ENCODE measurements at places on chromosomes 3 and 15.

DNA sequence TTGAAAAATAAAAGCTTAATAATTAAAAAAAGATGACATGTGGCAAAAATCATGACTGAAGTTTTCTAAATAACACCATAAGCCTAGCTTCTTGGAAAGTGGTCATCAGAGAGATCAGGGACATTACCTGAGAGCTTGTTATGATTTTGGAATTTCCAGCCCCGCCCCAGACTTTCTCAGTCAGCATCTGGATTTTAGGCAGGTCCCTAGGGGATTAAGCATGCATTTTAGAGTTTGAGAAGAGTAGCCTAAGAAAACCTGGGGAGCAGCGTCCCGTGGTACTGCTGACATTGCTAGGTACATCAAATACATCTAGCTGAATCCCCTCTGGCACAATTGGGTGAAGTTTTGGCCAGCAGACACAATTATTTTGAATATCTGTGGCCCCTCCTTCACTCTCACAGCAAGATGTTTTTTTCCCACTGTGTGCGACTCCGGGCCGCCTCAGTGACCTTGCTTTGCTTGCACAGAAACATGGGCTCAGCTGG, 58.7 kb upstream of the MEF2A start:
- DNase-seq: no peak

GRCh38 chr3:60756241-60757030, 494.8 kb downstream of the FHIT start:
- DNase-seq: no peak

- no peak for DNase-seq
Observed at GRCh38 chr3:31862666-31863279, 118.3 kb downstream of the OSBPL10 start.

GRCh38 chr3:43765521-43765971, 74.8 kb downstream of the ABHD5 start:
- no peak for DNase-seq

DNA sequence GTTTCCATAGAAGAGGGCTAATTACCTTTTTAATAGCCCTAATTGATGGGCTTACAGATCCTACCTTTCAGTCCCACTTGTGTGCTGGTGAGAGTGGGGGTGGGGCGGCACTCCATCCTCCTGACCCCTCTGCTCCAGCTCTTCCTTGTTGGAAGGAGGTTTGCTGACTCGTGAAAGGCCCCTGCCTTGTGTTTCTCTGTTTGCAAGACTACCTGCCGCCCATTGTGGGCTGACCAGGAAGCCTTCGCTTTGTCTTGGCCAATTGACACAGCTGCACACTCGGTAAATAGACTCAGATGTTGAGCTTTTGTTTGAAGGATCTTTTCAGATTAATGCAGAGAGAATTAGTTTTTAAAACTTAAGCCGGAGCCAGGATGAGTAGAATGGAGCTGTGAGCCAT, 197.3 kb upstream of the HES1 start:
- DNase-seq: no peak

DNA sequence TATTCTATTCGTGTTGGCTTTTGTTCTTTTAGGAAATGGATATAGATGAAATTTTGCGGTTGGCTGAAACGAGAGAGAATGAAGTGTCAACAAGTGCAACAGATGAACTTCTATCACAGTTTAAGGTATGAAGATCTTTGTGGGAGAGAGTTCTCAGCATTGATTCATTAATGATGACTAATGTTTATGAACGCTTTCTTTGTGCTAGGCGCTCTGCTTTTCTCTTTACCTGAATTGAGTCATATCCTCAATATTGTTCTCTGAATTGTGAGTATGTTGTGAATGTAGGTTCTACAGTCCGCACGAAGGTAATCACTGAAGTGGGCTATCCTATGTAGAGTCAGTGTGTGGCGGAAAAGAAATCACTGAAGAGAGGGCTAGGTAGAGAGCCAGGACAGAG, 81.2 kb downstream of the CHD2 start:
- DNase-seq: no peak

DNA sequence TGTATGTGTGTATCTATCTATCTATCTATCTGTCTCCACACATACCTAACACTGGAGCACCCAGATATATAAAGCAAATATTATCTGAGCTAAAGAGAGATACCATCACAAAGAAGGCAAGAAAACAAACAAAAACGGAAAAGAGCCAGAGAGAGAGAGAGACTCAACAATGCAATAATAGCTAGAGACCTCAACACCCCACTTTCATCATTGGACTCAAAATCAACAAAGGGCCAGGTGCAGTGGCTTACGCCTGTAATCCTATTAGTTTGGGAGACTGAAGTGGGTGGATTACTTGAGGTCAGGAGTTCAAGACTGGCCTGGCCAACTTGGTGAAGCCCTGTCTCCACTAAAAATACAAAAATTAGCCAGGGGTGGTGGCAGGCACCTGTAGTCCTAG, 23.4 kb downstream of the NCBP2 start:
- DNase-seq: no peak

DNA sequence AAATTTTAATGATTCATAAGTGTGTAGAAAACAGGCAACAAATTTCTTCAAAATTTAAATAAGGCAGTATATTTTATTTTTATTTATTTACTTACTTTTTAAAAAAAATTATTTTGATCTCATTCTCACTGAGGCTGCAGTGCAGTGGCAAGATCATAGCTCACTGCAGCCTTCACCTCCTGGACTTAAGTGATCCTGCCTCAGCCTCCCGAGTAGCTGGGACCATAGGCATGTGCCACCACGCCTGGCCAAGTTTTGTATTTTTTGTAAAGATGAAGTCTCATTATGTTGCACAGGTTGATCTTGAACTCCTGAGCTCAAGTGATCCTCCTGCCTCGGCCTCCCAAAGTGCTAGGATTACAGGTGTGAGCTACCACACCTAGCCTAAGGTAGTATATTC, 61.2 kb upstream of the XRN1 start:
- DNase-seq: no peak

GRCh38 chr3:43994657-43995546, 246.8 kb upstream of the TOPAZ1 start:
- peak; percentile 31 for DNase-seq

DNA sequence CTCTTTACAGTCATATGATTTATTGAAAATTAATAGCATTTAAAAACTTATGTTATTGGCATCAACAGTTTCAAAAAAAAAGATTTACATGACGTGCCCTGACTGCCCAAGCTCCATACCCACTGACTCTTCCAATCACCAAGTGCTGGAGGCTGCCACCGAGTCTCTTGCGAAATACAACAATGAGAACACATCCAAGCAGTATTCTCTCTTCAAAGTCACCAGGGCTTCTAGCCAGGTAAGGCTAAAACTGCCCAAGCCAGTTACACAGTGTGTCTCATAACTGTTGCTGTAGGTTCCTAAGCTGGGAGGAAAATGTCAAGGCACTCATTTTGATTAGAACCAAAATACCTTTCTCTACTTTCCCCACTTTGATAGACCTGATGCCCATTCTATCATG, 4.5 kb downstream of the FETUB start:
- no peak for DNase-seq

DNA sequence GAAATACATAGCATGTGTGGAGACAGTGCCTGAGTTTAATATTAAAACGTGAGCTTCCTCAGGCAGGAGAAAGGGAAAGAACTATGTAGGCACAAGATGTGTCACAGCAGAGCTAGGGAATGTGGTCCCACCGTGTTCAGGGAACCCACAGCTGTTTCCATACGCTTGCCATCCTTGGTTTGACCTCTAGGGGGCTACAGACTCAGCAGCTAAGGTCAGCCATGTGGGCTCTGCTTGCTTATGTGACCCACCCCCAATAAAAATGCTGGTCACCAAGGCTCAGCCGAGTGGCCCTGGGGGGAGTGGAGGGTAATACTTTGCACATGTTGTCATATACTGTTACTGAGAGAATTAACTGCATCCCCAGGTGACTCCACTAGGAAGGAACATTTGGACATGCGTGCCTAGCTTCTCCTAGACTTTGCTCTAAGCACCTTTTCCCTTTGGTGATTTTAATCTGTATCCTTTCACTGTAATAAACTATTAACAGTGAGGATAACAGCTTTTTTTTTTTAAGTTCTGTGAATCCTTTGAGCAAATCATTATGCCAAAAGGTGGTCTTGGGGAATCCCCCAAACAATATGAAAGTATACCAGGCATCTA, 3.3 kb downstream of the TUBGCP5 start:
- DNase-seq: peak; percentile 73

DNA sequence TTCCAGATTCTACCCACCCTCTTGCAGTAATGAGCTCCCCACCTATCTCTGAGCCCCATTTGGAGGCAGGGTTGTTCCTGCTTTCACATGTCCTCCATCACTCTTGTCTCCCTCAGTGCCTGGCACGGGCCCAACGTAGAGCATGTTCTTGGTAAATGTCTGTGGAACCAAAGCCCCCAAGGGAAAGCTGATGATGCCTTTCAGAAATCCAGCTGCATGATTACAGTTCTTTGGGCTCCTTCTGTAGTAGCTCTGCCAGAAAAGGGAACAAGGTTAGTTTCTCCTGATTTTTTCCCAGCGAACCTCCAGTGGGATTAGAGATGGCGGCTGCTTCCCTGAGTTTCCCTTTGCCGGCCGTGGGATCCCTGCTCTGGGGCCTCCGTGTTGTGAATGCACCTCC, 39.3 kb downstream of the CGNL1 start:
- DNase-seq: no peak

DNA sequence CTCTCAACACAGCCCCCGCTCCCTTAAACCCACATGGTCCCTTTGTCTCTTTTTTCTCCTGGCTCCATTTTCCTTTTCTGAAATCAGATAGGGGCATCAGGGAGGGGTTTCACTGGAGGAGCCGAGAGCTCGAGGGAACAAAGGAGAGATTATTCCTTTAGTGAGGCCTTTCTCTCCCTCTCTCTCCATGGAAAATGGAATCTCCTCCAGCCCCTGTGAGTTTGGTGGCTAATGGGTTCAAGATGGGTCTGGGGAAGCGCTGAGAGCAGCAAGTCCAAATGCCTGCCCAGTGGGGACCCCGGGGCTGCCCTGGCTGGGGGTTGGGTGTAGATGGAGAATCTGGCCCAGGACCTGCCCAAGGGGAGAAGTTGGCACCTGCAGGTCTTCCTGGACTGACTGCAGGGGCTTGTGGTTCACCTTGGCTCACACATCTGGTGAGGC, 56.8 kb downstream of the ITGA11 start:
- DNase-seq: no peak

- DNase-seq: peak; percentile 41
Observed at GRCh38 chr3:128447561-128448013, 19.1 kb downstream of the DNAJB8 start.

GRCh38 chr3:7082244-7082643, 221.3 kb downstream of the GRM7 start:
- DNase-seq: no peak

GRCh38 chr15:89628301-89628700, 27.0 kb downstream of the KIF7 start:
- DNase-seq: no peak

GRCh38 chr3:141796081-141796888, 33.1 kb downstream of the GRK7 start:
- DNase-seq: peak; percentile 44

GRCh38 chr3:24343084-24343783, 151.4 kb downstream of the THRB start:
- DNase-seq: no peak

DNA sequence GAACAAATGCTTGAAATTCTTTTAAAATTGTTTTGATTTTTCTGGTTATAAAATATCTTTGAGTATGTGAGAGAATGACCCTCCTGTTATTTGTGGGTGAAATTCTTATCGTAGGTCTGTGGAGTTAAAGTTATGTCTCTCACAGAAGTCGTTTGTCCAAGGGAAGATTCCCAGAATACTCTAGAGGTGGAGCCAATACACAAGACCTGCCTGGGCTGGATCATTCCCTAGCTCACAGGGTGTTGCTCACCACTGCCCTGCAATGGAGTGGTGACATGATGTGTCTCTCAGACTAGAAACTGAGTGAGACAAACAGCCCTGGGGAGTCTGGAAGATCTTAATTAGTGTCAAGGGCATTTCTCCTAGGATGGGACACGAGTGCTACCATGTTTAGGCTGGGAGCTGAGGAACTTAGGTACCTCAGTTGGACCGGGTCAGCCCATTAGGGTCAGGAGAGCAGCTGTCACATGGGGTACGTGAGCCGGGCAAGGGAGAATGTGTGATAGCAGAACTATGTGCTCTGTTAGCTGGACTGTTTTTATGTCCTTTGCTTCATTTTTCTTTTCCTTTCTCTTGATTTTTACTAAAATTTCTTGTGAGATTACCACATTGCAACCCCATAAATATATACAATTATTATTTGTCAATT, 53.6 kb upstream of the MYO5C start:
- no peak for DNase-seq
